Pericardium fibroblast (primary cell): ENCODE measurements at places on chromosomes 11 and 22. TPM values are rescaled to one million over a fixed set of nuclear protein-coding genes. Genes with fewer than 3 reads are reported as not detected.

SERPIND1 gene
- total RNA-seq: not detected in 2 replicates

OMP gene
- not detected in 2 replicates for total RNA-seq

MUC6 gene
- not detected in 2 replicates for total RNA-seq

HTR3A gene
- total RNA-seq: not detected in 2 replicates

CACNA1I gene
- total RNA-seq: not detected in 2 replicates

CENPM gene
- 1.2 and 2.6 TPM in 2 replicates for total RNA-seq

SNX32 gene
- 1.1 and 2.4 TPM in 2 replicates for total RNA-seq

CAPN5 gene
- 12.0 and 18.0 TPM in 2 replicates for total RNA-seq

SLC22A6 gene
- total RNA-seq: not detected in 2 replicates

CRACR2B gene
- total RNA-seq: 0.70 and 3.3 TPM in 2 replicates

GLYATL2 gene
- total RNA-seq: 0.17 and 1.1 TPM in 2 replicates

CEP57 gene
- total RNA-seq: 19.4 and 24.2 TPM in 2 replicates

CARD10 gene
- 5.6 and 9.1 TPM in 2 replicates for total RNA-seq

OR4D5 gene
- total RNA-seq: not detected in 2 replicates

MYEOV gene
- not detected in 2 replicates for total RNA-seq

CLCF1 gene
- total RNA-seq: 5.5 and 12.0 TPM in 2 replicates

LRRN4CL gene
- total RNA-seq: 5.3 and 18.2 TPM in 2 replicates

GLYAT gene
- not detected in 2 replicates for total RNA-seq

OR8B12 gene
- not detected in 2 replicates for total RNA-seq

LARGE2 gene
- not detected in 2 replicates for total RNA-seq
